ENCODE measurements at places on chromosomes 5 and 9.

DNA sequence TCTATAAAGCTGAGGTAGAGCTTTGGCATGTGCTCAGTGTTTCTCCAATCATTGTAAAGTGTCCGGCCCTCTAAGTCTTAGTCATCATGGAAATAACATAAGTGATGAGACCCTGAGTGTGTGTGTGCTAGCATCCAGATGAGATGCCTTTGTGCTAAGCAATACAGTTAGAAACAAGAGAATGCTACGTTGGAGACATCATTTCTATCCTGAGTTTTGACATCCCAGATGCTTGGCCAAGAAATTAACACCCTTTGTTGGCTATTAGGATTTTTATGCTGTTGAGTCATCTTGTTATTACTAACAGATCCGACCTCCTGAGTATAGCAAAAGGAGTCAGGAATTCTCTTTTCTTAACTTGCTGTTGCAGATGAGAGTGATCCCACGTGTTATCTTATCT, 508.0 kb downstream of the GADD45G start:
- DNase-seq, result no peak

DNA sequence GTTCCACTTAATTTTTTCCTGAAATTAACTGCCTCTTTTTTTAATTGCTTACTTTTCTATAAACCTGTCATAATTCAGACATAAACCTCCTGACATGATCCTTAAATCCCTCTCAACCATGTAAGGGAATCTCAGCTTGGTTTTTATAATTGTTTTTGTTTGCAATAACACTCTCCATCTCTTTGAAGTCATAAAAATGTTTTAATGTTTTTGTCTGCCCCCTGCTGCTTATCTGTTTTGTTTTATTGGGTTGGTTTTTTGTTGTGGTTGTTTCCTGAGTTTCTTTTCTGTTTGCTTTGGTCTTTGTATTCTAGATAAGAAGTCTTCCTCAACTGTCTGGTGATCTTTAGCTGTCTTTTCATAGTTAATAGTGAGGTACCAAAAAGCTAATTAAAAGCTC, 142.0 kb downstream of the CDH6 start:
- no peak for DNase-seq

GRCh38 chr5:138974227-138975063, 99.3 kb upstream of the LRRTM2 start:
- no peak for DNase-seq

GRCh38 chr5:683551-684481, 9.3 kb downstream of the TPPP start:
- no peak for DNase-seq

GRCh38 chr5:126452477-126452876, 29.3 kb downstream of the GRAMD2B start:
- DNase-seq, result no peak

GRCh38 chr9:134965411-134965810, 47.7 kb upstream of the FCN1 start:
- no peak for DNase-seq

DNA sequence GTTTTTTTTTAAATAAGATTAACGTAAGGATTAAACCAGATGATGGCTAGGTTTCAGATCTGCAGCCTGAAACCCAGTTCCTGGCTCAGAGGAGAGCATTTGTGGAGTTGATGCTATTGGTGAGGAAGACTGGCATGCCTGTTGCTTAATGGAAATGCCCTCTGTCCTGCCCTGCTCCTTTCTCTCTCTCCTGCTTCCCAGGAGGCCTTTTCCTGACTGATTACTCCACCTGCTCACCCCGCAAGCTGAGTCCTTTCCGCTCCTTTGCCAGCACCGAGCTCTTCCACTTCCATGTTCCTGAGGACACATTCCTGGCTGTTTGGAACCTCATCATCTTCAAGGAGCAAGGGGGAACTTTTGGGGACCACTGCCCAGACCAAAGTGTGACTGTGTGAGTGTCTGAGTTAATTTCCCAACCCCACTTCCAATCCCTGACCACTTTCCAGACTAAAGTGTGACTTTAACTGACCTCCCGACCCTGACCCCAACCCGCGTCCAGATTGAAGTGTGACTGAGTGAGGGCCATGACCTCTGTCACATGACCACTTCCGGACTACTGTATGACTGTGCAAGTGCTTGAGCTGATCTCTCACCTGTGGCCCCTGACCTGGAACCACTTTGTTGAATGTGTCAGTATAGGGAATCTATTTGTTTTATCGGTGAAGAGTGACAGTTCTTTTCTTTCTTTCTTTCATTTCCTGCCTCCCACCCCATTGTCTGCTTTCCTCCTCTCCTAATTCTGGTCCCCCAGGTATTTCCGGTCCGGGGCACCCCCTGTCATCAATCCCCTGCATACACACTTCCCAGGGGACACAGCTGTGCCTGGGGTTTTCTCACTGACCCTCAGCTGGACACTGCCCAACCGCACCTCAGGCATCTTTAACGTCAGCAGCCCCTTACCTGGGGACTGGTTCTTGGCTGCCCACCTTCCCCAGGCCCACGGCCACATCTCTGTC, 5.5 kb downstream of the TMEM8B start:
- no peak for DNase-seq

DNA sequence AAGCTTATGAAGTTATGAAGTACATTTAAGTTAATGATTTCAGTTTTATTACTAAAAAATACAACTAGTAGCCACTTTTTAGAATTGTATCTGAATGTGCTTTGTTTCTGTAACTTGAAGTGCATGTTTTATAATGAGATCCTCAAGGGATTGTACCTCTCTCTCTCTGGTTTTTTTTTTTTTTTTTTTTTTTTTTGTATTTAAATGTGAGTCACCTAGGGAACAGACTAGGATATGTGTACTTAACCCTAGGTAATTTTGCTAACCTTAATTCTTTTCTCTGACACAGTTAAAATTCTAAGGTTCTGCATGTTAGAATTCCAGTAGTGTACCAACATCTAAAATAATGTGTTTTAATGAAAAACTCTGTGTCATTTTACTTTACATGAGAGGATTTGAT, 59.5 kb downstream of the CDC42SE2 start:
- no peak for DNase-seq

DNA sequence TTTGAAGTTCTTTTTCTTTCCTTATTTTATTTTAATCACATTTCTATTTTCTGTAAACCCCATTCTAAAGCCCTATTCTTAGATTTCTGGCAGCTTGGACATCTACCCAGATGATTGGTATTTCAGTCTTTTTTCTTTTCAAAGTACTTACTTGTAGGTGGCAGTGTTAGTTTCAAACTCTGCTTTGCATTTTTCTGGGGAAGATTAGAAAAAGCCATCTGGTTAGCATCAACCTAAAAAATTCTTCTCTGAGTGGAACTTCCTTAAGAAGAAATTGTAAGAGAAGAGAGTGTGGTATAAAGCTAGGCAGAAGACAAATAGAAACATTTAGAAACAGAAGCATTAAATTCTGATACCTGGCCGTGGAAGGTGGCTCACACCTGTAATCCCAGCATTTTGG, 17.2 kb upstream of the TENT2 start:
- no peak for DNase-seq

DNA sequence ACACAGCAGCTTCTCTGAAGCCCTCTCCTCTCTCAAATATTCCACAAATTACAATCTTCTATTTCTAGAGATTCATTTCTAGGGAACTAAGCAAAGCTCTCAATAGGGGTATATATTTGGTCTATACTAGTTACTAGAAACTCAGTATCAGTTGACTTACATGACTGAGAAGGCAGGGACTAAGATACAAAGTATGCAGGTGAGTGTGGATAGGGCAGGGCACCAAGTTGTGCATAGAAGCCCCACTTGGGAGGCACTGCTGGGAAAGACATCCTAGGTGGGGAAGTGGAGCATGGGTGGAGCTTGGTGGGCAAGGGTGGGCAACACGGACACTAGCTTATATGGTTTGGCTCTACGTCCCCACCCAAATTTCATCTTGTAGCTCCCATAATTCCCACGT, 148.1 kb upstream of the RASA1 start:
- DNase-seq, result no peak

DNA sequence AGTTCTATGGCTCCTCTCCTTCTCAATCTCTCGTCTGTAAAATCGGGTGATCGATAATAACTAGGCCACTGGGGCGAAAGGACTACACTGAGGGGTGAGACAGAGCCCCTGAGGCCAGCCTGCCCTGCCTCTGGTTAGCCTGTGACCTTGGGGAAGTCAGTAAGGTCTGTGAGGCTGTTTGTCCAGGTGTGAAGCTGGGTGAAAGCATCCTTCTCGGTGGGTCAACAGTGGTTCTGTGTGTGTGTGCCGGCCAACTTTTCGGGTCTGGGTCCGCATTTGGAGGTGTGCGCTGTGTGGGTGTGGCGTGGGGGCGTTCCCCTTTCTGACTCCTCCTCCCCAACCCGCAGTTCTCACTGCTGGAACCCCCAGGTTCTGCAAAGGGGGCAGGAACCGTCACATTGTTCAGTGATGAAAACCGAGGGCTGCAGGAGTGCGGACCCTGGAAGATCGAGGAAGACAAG, 5.0 kb upstream of the RNF44 start:
- DNase-seq, result no peak

DNA sequence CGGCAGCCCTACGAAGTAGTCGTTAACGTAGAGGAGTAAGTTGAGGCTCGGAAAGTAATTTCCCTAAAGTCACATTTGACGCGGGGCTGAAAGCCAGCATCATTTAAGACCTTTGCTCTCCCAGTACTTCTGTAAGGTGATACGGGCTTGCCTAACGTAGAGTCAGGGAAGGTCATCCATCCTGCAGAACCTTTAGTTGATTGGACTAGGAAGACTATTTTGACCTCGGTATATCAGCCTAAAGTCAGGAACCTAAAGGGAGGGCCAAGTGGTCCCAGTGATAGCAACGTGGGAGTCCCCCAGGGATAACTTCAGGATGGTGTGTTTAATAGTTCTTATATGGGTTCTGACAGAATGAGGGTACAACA, 657 bp downstream of the NUP214 start:
- no peak for DNase-seq
